ENCODE measurements at places on chromosomes 4 and X.
A peak's percentile ranks its signal among the peaks of the same experiment; 100 is the strongest.

GRCh38 chrX:101394372-101394771, 3.6 kb downstream of the RPL36A start:
- no peak for DNase-seq

DNA sequence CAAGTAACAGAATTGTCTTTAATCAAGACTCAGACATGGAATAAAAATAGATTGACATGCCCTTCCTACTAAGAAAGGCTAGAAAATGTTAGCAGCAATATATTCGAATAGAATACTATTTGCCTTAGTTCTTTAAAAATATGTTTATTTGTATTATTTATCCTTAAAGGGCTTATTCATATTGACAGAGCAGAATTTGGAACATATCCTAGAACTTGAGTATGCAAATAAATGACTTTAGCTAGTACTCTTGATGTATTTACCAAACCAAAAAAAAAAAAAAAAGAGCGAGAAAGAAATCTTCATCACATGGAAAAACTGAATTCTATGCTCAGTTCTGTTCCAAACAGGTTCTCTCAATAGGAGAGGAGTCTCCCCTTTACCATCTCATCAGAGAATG, 68.9 kb upstream of the PPARGC1A start:
- DNase-seq = no peak

DNA sequence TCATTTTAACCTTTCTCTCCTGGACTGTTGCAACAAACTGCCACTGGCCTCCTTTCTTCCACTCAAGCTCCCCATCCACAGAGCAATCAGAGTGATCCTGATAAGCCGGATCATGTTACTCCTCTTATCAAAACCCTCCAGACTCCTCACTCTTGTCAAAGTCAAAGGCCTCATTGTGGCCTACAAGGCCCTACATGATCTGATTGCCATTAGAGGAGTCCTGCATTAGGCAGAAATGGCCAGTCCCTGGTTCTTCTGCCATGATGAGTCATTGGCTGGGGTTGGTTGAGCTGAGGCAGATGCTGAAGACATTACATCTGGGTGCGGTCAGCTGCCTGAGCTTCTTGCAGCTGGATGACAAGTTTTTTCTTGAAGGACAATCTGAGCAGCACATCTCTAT, 32.7 kb upstream of the CASK start:
- DNase-seq = no peak

DNA sequence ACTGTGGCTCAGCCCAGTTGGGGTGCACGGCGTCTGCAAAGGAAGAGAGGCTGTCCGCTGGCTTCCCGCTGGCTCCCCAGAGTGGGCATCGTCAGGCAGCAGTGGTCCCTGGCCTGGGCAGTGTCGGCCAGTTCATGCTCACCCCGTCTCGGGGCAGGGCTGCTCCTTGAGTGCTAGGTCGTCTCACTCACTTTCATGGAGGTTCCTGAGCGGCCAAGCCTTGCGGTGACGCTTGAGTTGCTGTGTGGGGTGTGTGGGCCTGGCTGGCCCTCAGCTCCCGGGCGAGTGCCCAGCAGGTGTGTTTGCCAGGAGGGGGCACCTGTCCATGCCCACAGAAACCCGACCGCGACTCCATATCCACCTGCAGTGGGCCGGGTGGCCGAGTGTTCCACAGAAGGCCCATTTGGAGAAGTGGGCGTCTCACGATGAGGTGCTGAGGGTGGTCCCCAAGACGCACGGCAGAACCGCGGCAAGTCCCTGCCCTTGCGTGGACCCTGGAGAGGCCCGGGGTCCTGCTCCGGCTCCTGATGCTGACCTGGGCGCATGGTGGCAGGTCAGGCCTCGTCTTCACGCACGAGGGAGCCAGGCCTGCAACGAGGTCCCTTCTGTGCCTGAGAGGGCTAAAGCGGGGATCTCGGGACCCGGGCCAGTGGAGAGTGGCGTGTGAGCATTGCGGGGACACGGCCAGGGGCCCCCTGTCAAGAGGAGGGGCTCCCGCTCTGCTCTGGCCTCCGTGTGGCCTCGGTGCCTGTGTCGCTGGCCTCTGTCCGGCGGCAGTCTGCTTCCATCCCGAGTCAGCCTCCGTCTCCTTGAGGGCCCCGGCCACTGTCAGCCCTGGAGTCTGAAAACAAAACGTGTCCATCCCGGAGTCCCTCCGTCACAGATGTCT, 18.5 kb upstream of the UVSSA start:
- no peak for DNase-seq

GRCh38 chr4:112379306-112379705, 82.1 kb downstream of the ALPK1 start:
- DNase-seq = peak; percentile 37

DNA sequence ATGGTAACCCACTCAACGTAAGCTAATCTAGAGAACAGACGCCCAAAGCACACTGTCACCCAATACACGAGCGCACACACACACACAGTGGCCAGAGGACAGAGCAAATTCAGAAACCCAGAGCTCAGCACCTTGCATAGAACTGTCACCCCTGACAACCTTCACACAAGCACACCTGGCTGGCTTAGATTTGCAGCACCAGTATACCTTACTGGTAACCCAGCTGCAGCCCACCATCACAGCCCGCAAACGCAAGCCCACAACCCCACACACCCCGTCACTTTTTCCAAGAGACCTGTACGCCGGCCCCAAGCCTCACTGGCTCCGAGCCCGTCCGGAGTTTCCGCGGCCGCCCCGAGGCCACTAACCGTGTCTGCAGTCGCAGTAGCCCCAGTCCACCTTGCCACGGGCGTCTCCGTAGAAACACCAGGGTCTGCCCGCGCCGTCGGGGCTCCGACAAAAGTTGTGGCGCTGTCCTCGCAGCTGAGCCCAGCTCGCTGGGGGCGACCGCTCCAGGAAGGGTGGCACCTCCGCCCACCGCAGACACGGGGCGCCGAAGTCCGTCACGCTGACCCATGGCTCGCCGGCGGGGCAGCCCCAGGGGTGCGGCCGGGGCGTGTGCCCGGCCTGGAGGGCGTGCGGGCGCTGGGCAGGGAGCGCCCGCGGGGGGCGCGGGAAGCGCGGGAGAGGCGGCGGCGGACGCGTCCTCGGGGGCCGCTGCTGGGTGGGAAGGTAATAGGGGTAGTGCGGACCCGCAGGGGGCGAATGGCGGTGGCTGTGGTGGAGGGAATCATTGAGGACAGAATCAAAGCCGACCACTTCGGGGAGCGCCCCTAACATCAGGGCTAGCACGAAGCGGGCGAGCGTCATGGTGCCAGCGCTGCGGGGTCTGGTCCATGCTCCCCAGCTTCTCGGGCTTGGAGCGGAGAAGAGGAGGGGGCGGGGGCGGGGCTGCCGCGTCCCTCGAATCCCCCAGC, 664 bp downstream of the PRSS12 start:
- DNase-seq = peak; percentile 51

GRCh38 chr4:18734405-18734804, 712.9 kb upstream of the LCORL start:
- no peak for DNase-seq

DNA sequence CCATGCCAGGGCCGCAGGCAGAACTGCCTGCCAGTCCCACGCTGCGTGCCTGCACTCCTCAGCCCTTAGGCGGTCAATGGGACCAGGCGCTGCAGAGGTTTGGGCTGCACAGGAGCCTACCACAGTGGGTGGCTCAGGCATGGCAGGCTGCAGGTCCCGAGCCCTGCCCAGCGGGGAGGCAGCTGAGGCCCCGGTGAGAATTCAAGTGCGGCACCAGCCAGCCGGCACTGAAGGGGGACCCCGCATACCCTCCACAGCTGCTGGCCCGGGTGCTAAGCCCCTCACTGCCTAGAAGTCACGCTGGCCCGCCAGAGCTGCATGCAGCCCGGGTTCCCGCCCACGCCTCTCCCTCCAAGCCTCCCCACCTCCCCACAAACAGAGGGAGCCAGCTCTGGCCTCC, 302.5 kb upstream of the UGT8 start:
- DNase-seq = no peak

DNA sequence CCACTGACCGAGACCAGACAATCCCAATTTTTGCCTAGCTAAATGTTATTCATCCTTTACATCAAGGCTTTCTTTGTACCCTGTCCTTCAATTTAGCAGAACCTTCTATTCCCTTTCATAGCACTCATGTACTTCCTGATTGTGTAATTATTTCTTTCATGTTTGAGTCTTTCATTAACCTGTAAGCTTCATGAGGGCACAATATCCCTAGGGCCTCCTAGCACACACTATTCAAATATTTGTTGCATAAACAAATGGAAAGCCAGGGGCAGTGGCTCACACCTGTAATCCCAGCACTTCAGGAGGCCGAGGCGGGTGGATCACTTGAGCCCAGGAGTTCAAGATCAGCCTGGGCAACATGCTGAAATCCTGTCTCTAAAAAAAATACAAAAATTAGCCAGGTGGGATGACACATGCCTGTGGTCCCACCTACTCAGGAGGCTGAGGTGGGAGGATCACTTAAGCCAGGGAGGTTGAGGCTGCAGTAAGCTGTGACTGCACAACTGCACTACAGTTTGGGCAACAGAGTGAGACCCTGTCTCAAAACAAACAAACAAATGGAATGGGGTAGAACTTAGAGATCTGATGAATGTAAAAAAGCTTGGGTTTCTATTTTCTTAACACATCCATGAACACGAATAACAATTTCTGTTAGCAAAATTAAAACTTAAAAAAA, 59.0 kb downstream of the SAT1 start:
- DNase-seq = no peak

DNA sequence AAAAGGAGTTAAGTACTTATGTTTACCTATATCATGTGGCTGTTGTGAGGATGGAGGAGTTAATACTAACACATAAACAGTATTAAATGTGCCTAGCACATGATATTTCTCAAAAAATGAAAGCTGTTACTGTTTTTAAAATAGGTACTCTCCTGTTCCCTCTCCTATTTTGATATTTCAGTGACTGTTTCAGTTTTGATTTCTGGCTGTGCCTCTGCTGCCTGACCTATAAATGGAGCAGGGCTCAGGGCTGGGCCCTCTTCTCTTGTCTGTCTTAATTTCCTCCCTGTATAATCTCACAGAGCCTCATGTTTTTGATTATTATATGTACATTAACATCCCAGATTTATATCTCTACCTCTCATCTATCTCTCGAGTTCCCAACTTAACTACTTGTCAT, 93.3 kb downstream of the UGT8 start:
- DNase-seq = no peak

DNA sequence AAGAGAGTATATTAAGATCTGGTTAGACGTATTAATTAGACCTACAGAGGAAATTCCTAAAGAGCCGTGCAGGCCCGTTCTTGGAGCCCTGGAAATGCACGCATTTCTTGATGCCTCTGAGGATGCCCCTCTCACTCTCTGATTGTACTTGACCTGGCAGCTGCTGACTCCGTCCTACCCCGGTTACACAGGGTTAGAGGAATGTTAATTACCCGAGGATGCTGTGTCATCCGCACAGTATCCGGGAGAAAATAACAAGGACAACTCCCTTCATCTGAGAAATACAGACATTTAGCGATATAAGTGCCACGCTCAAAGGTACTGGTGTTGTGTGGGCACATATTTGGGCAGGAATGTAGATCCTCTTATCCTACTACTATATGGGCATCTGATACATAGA, 404.6 kb upstream of the FAT1 start:
- no peak for DNase-seq

- DNase-seq = peak; percentile 21
Observed at GRCh38 chr4:8727546-8728510, 135.3 kb downstream of the CPZ start.

GRCh38 chrX:21658152-21658737, at the start of gene KLHL34:
Gene KLHL34, minus strand, starts transcription at chrX:21658330. Its CDS starts 542 bp downstream, at chrX:21657788.
- DNase-seq = peak; percentile 15

- DNase-seq = no peak
Observed at GRCh38 chr4:162891788-162892707, 274.6 kb downstream of the NAF1 start.

DNA sequence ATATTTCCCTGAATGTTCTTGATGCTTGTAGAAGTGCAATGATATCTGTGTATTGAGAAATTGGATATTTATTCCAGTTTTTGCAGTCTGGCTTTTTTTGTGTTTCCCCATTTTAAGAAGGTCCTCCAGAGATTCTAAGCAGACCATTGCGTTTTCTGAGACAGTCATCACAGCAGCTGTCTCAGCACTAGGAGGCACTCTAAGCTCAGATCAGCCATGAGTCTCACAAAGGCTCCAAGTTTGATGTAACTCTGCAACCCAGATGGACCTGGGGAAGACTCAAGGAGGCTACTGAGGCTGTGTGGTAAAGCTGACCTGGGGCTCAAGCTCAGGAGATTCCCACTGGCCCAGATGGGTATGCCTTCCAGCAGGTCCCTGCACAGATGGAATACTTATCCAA, 89.3 kb upstream of the CYLC1 start:
- DNase-seq = no peak

- DNase-seq = no peak
Observed at GRCh38 chrX:44225667-44226066, 117.8 kb downstream of the EFHC2 start.

DNA sequence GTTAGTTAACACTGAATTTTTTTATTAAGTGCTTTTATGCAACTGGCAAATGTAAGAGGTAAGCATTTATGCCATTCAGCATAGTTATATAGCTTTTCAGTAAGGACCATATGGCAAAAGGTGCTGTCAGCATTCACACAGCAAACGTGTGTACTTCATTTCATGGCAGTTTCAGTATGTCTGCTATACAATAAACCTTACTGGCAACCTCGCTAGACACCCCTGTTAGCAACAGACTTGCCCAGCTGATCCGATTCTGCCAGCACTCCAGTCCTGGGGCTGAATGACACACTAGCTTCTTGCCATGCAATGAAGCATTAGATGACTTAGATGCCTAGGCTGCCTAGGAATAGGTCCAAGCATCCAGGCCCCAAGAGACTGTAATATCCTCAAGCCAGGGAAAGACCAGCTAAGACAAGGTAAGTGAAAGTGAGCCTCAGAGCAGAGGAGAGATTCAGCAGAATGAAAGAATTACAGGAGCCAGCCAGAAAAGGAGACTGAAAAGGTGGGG, 47.3 kb upstream of the DOCK11 start:
- no peak for DNase-seq

- DNase-seq = no peak
Observed at GRCh38 chr4:87806520-87806919, 7.2 kb downstream of the IBSP start.

- no peak for DNase-seq
Observed at GRCh38 chr4:149709640-149710039, 106.0 kb downstream of the IQCM start.

DNA sequence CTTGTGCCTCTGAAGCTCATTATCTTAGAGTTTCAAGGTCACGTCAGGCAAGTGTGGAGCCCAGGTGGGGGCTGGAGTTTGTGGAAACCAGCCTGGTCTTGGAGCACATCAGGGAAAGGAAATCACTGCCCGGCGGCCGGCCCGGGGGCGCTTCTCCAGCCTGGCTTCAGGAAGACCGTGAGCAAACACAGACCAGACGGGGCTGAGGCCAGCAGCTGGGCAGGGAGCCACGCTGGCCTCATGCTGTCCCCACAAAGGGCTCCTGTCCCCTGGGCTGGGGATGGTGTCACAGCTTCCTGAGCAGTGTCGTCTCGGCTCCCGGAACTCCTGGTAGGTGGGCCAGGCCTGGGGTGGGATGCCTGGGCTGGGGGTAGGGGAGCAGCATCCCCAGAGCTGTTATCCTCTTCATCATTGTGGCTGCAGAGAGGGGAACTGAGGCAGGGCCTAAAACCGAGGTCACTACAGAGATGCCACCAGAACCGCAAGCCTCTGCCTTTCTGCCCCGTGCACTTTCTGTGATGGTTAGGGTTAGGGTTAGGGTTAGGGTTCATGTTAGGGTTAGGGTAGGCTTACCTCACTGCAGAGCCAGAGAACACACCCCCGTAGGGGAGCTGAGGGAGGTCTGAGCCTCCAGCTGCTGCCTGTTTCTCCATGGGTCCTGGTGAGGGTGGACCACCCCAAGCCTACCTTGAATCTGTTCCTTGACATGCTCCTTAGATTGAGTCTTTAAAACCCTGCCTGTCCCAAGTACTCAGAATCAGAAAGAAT, 77.5 kb downstream of the HTRA3 start:
- DNase-seq = peak; percentile 24

- no peak for DNase-seq
Observed at GRCh38 chrX:40843643-40844042, 108.3 kb upstream of the MED14 start.

Measured in stomach (tissue), 19 donors.